ENCODE measurements at places on chromosomes 1 and 21.
A peak's percentile ranks its signal among the peaks of the same experiment; 100 is the strongest.

DNA sequence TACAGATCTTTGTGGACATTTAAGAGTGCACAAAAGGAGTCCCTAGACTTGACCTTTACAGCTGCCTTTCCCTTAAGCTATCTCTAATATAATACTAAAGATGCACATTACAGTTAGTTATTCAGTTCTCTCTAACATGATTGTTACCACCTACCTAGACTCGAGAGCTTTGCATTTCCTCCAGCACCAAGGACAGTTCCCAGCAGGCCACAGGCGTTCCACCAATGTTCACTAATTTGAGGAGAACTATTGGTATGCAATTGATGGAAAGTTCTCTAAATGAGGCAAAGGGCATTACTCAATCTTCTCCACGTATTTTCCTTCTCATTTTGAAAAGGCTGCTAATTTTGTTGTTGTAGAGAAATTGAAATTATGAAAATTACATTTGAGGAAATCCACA lies 5.4 kb upstream of the NTNG1 start:
- DNase-seq, result no peak

DNA sequence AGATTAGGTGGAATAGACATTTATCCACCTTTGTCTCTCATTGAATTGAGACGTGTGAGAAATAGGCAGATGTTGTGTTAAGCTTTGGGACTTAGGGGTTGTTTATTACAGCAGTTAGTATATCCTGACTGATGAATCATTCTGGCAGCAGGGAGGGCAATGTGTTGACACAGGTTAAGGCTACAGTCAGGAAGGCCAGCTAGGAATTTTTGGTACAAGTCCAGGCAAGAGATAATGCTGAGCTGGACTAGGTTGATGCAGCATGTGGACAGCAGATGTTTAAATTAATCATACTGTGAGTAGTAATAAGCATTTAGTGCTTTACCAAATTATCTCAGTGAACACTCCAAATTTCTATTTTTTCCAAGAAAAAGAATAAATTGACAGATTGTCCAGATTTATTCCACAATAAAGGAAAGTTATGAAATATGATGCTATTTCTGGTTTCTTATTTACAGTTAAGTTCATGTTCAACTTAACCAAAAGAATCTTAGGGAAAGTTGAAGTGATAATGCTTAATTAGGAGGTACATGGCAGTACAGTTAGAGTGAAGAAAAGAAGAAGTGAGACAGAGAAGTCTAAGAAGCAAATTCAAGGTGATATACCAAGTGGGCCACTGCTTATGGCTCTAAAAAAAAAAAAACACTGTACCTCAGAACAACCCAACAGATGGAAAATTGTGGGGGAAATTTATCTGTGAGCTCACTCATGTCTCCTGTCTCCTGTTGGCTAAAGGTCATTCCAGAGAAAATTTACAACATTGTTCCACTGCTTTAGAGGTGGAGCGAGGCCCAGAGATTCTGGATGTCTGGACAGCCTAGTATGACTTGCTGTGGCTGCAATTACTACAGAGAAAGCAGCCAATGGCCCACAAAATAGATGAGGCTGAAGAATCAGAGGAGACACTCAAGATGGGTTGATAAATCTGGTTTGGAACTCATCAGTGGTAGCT lies 102.7 kb upstream of the C21orf91 start:
- DNase-seq, result peak; percentile 54

GRCh38 chr1:99638853-99639252 lies 7.1 kb upstream of the PALMD start:
- no peak for DNase-seq

DNA sequence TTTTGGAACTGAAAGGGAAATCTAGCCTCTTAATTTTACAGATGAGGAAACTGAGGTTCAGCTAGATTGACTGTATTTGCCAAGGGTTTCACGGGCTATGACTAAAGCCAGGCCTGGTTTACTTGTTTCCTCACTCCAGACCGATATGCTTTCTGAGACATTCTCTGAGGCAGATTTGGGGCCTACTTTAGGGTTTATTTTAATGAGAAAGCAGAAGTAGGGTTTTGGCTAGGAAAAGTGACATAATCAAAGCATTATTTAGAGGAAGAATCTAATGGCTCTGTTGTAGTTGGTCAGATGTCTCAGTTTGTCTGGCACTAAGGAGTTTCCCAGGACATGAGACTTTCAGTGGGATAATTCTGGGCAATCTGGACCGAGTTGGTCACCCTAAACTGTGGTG lies 1.5 kb upstream of the RPTN start:
- DNase-seq, result no peak

DNA sequence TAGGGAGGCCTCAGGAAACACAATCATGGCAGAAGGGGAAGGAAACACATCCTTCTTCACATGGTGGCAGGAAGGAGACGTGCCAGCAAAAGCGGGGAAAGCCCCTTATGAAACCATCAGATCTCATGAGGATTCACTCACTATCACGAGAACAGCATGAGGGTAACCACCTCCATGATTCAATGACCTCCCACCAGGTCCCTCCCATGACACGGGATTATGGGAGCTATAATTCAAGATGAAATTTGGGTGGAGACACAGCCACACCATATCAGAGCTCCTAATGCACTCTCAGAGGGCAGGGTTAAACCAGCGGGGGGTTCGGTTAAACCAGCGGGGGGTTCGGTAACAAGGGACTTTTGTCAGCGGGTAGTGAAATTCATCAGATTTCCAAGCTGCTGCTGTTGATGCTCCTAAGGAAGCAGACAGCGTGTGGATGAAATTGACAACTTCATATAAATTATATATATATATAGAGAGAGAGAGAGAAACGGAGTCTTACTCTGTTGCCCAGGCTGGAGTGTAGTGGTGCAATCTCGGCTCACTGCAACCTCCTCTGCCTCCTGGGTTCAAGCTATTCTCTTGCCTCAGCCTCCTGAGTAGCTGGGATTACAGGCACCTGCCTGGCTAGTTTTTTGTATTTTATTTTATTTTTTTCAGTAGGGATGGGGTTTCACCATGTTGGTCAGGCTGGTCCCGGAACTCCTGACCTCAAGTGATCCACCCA lies 4.2 kb downstream of the CSTB start:
- DNase-seq, result no peak

Data from AG09319 (cell line).